ENCODE measurements at places on chromosomes 5 and 9.

DNA sequence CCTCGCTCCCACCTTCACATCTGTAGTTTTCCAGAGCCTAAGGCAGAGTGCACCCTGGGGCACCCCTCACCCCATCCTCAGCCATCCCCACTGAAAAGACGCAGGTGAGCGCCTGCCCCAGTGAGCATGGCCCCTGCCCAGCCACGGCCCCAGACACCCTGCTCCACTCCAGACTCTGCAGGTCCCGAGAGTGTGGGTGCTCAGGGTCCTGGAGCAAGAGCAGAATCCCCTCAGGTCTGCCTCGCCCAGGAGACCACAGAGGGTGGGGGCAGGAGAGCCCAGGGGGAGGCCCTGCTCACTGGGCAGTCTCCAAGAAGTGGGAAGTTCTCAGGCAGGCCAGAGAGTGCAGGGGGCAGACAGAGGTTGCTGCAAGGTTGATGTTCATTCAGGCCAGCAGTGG lies 158.6 kb upstream of the PPP1R26 start:
- DNase-seq = no peak

DNA sequence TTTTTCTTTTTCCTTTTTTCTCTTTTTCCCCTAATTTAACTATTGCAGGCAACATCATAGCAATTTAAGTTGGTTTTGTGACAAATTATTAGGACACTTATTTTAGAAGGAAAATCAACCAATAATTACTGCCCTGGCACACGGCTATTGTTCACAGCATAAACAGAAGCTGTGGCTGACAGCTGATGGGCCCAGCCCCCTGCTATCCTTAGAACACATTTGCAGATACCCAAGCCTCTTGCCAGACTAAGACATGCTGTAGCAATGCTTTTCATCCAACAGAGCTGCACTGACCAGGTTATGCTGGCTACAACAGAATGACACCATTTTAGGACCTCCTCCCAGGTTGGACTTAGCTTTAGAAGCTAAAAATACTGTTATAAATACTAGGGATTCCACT lies 852.7 kb upstream of the DMAC1 start:
- no peak for DNase-seq

DNA sequence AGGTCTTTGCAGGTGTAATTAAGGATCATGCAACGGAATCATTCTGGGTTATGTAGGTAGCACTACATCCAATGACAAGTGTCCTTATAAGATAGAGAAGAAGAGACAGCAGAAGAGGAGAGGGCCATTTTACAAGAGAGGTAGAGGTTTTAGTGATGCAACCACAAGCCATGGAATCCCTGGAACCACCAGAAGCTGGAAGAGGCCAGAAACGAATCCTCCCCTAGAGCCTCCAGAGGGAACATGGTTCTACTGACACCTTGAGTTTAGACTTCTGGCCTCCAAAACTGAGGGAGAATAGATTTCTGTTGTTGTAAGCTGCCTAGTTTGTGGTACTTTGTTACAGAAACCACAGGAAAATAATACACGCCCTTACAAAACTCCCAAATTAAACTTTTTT lies 3.5 kb downstream of the FYB1 start:
- no peak for DNase-seq

DNA sequence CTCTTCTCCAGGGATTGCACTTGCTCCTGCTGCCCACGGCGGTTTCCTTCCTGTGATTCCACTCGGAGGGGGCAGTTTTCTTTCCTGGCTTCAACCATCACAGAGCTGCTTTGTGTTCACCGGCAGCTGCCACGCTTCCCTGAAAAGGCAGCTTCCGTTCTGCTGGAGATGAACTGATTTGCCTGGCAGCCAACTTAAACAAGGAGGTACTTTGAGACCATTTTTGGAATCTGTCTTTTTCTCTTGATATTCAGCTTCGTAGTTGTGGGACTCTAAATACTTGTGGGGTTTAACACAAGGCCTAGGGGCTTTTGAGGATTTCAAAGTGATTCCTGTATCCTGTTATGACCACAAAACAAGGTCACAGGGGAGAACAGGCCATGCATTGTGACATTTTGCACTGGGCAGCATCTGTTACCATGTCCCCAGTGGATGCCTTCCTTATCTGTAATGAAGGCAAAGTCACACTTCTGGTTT lies 192.0 kb downstream of the MTRR start:
- DNase-seq = no peak

DNA sequence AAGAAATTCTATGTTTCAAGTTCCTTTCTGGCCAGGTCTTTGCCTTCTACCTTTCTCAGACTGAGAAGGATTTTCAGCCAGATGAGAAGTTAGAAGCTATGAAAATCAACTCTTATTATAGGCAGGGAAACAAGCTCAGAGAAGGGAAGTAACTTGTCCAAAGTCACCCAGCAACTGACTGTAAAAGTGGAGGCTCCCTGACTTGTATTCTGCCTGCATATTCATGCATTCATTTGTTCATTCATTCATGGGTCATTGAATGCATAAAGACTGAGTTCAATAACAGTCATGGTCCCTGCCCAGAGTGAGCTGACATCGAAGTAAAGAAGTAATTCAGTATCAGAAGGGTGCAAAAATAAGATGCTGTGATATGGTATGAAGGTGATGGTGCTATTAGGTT lies 239.6 kb downstream of the PAPPA start:
- no peak for DNase-seq

GRCh38 chr9:112112941-112113681 lies 62.0 kb downstream of the SUSD1 start:
- peak; percentile 50 for DNase-seq
